ENCODE measurements at places on chromosomes 3 and 15. TPM values are rescaled to one million over a fixed set of nuclear protein-coding genes. Genes with fewer than 3 reads are reported as not detected.

NFKBIZ gene
- 14.0 TPM for total RNA-seq

ACP3 gene
- total RNA-seq: not detected

SSUH2 gene
- total RNA-seq: not detected

NR2E3 gene
- 0.15 TPM for total RNA-seq

SH3BP5 gene
- total RNA-seq: 60.1 TPM

CLRN1 gene
- total RNA-seq: not detected

APBA2 gene
- total RNA-seq: 37.4 TPM

GOLGA8H gene
- 2.3 TPM for total RNA-seq

GLDN gene
- total RNA-seq: under 0.01 TPM

DNAH12 gene
- not detected for total RNA-seq

MB21D2 gene
- 10.3 TPM for total RNA-seq

GNAT1 gene
- total RNA-seq: not detected

PLSCR4 gene
- 27.9 TPM for total RNA-seq

HTR3E gene
- total RNA-seq: not detected

SPINK8 gene
- total RNA-seq: not detected

EXD1 gene
- not detected for total RNA-seq

CILP gene
- total RNA-seq: not detected

PDCD6IP gene
- total RNA-seq: 89.7 TPM

RAMAC gene
- total RNA-seq: 29.9 TPM

DET1 gene
- 2.3 TPM for total RNA-seq

Measured in epithelial cell of umbilical artery (primary cell).